ENCODE measurements at places on chromosomes 12 and 14.

- no peak for DNase-seq
Observed at GRCh38 chr14:36942522-36943245, 229.7 kb downstream of the SLC25A21 start.

GRCh38 chr14:52318062-52318461 is 4.0 kb downstream of the PTGER2 start:
- DNase-seq: no peak

- no peak for DNase-seq
Observed at GRCh38 chr12:121184425-121184824, 25.5 kb upstream of the P2RX4 start.

- peak; percentile 46 for DNase-seq
Observed at GRCh38 chr14:20278414-20278813, 27.3 kb downstream of the TTC5 start.

DNA sequence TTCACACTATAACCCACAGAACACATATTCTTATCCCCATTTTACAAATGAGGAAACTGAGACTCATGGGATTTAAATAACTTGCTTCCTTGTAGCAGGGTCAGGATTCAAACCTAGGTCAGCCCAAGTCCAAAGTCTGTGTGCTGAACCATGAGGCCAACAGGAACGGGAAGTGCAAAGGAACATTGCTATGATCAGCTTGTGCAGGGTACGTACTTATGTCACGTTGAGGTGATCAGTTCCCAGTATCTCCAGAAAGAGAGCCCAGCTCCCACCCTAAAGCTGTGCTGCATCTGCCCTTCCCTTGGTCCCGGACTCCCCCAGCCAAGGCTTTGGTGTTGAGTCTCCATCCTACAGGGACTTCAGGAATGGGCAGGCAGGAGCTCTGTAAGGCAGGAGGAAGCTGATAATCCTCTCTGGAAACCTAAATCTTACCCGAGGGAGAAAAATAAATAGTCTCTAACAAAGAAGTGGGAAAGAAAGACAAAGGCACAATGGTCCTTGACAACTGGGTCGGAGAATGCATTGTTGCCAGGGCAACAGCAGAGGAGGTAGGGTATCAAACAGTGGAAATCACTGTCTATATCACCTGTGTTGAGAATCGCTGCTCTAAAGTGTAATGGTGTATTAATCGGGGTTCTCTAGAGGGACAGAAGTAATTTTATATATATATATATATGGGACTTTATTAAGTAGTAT is 82.5 kb upstream of the FICD start:
- no peak for DNase-seq

DNA sequence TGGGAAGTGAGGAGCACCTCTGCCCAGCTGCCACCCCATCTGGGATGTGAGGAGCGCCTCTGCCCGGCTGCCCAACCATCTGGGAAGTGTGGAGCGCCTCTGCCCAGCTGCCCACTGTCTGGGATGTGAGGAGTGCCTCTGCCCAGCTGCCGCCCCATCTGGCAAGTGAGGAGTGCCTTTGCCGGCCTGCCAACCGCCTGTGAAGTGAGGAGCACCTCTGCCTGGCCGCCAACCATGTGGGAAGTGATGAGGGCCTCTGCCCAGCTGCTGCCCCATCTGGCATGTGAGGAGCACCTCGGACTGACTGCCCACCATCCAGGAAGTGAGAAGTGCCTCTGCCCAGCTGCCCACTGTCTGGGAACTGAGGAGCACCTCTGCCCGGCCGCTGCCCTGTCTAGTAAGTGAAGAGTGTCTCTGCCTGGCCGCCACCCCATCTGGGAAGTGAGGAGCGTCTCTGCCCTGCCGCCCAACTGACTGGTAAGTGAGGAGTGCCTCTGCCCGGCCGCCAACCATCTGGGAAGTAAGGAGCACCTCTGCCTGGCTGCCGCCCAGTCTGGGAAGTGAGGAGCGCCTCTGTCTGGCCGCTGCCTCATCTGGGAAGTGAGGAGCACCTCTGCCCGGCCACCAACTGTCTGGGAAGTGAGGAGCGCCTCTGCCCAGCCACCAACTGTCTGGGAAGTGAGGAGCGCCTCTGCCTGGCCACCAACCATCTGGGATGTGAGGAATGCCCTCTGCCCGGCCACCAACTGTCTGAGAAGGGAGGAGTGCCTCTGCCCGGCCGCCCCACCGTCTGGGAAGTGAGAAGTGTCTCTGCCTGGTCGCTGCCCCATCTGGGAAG is 22.6 kb downstream of the FAR2 start:
- no peak for DNase-seq

DNA sequence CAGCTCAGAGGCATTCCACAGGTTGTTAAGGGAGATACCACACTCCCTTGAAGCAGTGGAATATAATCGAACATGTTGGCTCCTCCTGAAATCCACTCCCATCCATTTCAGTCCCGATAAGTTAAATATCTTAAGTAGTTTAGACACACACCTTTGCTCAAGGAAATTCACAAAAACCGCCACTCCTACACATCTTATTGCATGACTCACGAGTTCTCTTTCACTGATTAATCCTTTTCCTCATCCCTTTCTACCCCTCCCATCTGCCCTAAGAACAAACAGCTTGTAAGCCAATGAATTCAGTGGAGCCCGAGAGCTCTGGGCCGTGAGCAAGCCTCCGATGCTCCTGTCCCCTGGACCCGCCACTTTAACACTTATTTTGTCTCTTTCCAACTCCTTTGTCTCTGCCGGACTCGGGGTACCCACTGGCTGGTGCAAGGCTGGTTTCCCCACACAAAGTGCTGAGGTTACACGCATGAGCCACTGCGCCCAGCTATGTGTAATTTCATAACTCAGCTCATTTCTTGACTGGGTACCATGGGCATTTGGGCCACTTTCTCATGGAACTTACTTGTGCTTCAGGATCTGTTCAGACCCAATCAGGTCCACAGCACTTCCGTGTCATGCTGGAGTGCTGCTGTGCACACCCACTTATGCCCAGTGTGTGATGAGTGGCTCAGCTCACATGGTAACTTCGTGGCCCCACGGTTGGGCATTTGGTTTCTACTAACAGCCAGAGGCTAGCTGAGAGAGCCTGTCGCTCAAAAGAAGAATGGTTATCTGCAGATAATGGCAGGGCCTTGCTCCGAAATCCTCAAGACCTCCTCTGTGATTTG is 171.8 kb upstream of the ALG10B start:
- no peak for DNase-seq

GRCh38 chr12:93889516-93890212 is 212.5 kb downstream of the CRADD start:
- no peak for DNase-seq

DNA sequence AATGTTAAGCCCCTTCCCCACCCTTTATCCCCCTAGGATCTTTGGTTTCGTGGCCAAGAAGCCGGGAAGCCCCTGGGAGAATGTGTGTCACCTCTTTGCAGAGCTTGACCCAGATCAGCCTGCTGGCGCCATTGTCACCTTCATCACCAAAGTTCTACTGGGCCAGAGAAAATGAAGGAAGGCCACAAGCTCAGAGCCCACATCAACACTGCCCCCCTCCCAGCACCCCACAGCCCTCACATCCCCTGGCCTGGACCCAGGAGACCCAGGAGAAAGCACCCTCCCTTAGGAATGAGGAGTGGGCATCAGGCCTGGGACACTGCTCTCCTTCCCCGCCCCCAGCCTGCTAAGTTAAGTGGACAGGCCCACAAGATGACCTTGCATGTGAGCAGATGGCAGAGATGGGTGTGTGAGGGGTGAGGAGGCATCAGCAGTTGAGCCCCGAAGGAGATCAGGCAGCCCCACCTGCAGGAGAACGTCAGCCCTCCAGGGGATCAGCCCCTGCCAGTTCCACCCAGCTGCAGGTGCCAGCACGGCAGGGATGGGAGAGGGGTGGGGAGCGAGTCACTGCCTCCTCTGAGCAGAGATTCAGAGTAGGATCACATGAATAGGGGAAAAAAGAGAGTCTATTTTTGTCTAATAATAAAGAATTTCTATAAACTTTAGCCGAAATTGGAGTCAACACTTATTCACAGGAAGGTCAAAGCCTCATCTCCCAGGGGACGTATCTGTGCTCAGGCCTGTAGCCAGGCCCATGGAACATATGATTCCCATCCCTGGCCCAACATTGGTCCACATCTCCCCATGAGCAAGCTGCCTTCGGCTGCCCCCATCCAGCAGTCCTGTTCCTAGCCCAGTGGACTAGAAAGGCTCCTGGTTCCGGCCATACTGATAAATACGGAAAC is 14.1 kb downstream of the TNS2 start:
- no peak for DNase-seq

GRCh38 chr14:86892152-86892956 is 1100.6 kb downstream of the GALC start:
- no peak for DNase-seq

GRCh38 chr12:49377386-49377785 is 10.1 kb downstream of the SPATS2 start:
- no peak for DNase-seq

Measured in CD4-positive, alpha-beta T cell treated with Interleukin-17A for 4 hours (primary cell).